AG04450 (cell line): ENCODE measurements at places on chromosomes 11 and 22.
A peak's percentile ranks its signal among the peaks of the same experiment; 100 is the strongest.

DNA sequence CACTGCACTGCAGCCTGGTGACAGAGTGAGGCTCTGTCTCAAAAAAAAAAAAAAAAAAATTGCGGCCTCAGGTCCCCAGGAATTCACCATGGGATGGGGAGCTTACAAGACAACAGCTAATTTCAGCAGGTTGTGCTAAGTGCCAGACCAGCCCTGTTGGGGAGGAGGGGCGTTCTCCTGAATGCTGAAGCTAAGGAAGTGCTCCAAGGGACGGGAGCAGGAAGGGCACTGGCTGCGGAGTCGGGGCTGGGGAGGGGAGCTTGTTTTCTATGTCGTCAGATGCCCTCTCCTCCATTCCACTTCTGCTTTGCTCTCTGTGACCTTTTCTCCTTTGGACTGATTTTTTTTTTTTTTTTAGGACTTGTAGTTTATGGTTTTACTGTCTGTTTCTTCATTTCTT is 4.5 kb downstream of the ADAMTS15 start:
- no peak for DNase-seq

DNA sequence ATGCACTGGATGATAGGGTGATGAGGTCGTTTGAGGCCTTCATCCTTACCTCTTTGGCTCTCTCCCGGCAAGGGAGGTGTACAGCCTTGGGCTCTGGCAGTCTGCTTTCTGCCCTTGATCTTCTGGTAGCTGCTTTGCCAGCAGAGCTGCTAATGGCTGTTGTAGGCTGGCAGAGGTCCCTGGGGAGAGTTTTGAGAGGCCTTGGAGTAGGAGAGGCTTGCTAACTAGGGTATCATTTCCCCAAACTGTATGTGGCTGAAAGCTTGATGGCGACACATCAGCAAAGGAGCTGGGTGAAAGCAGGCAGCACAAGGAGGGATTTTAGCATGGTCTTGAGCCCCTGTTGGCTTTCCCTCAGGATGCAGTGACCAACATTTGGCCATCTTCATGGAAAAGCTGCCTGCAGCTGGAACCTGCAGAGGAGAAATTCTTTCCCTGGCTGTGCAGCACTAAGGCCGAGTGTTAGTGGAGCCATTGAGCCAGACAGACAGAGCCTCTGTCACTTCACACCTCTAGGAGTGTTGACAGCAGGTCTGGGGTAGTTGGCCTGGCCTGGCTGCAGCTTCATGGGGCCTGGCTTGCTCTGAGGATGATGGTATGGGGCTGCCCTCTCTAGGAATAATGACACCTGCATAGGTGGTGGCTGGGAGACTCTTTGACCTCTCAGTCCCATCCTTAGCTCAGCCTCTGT is 3.5 kb upstream of the AMPD3 start:
- no peak for DNase-seq

GRCh38 chr11:76216536-76217325 is 10.4 kb upstream of the WNT11 start:
- no peak for DNase-seq

DNA sequence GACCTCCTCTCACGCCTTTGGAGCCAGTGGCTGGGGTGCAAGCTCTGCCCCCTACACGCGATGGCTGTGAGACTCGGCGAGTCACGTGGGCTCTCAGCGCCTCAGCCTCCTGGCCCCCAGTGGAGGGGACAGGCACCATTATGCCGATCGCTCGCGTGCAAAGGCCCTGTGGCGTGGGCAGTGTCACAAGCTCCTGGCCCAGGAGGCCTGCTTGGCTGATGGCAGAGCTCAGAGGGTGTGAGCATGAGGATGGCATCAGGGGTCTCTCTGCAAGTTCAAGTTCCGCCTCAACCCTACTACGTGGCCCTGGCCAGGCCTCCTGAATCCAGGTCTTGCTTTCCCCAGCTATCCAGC is 90.8 kb upstream of the KCNQ1OT1 start:
- DNase-seq = no peak

DNA sequence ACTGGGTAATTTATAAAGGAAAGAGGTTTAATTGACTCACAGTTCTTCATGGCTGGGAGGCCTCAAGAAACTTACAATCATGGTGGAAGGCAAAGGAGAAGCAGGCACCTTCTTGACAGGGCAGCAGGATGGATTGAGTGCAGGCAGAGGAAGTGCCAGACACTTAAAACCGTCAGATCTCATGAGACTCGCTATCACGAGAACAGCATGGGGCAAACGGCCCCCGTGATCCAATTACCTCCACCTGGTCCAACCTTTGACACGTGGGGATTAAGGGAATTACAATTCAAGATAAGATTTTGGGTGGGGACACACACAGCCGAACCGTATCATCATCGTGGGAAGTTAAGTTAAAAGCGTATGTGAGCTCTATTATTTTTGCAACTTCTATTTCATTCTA is 71.4 kb upstream of the SYN3 start:
- DNase-seq = no peak

GRCh38 chr11:82873919-82874333 is 26.3 kb downstream of the PRCP start:
- no peak for DNase-seq

DNA sequence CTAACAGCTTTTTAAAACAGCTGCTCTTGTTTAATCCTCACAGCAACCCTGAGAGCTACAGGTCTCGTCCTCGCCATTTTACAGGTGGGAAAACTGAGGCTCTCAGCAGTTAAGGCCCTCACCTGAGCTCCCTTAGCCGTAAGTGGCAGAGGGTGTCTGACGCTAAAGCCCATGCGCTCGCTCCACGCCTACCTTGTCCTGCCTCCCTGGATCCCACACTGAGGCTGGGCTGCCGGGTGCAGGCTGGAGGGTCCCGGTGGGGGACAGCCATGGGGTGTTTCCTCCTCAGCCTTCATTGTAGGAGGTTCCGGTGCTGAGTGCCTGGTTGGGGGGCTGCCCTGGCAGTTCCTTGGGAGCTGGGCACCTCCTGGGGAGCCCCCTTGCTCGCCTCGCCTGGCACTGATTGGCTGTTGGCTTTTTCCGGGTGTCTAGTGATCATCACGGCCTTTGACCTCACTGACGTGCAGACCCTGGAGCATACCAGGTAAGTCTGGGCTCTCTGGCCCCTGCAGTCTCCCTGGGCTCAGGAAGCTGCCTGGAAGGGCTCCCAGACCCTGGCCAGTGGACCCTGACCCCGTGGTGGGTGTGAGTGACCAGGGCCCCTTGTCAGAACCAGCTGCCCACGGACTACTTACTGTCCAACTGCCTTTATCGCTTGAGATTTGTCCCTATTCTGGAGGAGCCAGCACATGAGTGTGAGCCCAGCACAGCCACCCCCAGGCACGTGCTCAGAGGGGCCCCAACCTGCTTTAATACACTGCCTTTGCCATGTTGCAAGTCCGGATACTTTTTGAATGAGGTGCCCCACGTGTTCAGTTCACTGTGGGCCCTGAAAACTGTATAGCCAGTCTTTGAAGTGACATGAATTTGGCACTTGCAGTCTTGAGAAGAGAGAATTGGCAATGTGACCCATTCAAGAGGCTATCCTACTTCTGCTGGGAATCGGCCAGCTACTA is 12.6 kb downstream of the RAB36 start:
- DNase-seq = no peak

- DNase-seq = no peak
Measured at GRCh38 chr22:17120711-17121232, 388 bp downstream of the TMEM121B start.

DNA sequence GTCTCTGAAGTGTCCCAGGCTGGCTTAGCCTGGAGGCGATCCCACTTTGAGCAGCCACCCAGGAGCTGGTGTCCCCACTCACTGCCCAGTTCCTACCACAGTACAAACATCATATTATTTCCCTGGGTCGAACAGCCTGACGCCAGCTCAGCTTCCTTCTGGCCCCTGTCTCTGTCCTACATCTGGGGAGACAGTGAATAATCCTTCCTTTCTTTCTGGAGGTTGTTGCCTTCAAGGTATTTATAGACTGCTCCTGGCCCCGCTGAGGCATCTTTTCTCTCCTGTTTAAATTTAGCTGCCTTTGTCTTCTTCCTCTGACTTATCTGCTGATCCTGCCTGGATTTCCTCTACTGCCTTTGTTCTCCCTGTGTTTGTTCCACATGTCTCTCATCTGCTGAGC is 56.8 kb upstream of the LRRC55 start:
- no peak for DNase-seq

DNA sequence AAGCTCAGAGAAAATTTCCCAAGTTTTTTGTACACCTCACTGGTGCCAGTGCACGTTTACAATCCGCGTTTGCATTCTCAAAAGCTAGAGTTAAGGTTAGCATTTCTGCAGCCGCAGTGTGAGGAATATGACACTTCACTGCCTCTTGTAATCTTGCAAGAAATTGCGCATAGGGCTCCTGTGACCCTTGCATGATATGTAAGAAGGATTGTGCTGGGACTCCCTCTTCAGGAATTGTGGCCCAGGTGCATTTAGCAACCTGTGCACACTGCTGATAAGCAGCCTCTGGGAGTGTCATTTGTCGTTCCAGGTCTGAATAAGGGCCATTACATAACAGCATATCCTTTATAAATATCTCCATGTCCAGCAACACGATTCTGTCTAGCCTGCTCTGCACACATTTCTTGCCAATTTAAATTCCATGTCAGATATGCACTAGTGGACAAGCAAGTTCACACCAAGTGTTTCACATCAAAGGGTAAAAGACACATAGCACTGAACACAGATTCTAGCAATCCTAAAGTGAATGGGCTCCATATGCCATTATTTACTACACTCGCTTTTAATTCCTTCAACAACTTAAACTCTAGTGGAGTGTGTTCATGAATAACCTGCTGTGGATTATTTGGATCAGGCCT is 69.2 kb upstream of the INCENP start:
- DNase-seq = no peak

DNA sequence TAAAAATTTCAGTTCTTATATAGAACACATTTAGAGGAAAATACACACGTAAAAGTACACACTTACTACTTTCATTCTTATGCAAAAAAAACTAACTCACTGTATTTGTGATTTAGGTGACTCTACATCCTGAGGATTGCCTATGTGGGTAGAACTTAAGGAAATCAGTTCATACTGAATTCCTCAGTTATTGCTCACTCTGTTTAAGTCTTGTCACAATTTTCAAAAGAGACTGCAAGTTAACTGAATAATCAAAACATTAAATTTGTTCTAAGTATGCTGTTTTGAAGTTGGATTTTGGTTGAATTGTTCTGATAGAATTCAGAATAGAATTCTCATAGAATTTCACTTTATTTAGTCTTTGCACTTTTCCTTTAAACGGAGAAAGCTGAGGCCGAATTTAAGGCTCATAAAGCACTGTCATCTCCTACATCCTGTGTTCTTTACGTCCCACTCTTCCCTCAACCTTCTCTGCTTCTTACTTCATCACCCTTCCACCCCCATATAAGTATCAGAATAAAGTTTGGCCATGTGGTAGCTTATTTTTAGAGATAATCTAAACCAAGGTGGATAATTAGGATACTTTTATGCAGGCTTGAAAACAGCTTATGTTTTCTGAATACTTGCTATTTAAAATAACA is 59.8 kb downstream of the APOL5 start:
- DNase-seq = peak; percentile 58

DNA sequence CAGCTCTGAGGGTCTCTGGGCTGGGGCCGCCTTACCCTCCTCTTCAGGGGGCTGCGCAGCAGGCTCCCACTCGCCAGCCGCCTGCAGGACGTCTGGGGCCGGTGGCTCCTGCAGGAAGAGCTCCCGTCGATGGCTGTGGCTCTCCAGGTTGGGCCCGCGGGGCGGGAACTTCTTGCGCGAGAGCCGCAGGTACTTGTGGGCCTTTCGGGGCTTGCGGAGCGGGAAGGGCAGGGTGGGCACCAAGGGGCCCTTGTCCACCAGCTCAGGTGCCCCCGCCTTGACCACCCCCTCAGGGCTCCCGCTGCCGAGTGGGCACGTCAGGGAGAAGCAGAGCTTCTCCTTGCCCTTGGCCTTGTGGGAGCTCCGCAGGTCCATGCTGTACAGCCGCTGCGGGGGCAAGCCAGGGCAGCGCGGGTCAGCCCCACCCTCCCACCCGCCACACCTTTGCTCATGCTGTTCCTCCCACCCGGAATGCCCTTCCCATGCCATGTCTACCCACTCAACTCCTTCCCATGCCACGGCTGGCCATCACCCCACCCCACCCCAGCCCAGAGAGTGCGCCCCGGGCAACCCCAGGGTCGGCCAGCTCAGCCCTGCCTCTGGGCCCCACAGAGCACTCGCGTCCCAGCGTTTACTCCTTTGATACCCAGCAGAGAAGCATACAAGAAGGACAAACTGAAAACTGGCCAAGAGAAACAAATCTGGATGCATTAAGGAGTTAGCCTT is 18.0 kb downstream of the CBX7 start:
- no peak for DNase-seq
